ENCODE measurements at places on chromosomes 11 and 22.

DNA sequence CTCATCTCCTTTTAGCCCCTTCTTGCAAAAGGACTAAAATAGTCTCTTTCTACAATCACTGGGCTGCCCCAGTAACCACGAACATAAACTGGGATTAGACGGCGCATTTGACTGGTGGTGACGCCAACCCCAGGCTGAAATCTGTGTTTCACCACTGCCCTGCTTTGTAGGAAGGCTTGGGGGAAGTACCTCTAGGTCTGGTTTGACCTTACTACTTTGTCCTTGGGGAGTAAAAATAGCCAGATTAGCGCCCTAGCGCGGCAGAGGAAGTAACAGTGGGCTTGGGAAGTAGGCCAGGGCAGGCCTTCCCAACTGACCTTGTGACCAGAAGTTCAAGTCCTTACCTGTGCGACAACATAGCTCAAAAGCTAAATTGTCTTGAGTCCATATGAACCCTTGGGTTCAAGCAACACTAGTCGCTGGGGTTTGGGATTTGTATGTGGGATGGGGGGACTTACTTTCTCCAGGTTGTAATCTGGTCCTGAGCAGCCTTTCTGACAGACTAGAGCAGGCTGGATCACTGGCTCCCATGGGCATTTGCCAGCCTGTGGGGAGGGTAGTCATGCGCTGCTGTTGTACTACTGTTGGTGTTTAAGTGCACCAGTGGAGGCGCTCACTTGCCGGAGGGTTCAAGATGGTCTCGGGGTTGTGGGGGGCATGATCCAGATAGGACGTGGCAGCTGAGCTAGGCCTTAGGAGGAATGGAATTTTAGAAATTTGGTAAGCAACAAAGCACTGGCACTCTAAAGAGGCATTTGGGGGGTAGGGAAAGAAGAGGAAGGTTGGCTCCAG, 953 bp upstream of the PACS1 start:
- peak; percentile 33 for DNase-seq

DNA sequence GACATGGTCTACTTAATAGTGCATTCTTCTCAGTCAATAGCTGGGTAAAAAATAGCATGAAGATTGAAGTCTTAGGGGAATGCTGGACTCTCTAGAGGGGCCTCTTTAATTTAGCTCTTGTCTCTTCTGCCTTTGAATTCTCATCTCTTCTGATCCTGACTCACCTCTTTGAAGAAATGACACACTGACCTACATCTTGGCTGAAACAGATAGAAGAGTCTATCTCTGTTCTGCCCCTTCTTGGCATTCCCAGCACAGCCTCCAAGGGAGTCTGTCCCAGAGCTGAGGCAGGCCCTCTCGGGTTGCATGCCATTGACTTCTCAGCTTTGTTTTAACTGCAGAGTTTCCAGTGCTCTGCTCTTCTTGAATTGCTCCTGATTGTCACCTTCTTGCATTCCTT, 55.7 kb downstream of the PTPRJ start:
- no peak for DNase-seq

DNA sequence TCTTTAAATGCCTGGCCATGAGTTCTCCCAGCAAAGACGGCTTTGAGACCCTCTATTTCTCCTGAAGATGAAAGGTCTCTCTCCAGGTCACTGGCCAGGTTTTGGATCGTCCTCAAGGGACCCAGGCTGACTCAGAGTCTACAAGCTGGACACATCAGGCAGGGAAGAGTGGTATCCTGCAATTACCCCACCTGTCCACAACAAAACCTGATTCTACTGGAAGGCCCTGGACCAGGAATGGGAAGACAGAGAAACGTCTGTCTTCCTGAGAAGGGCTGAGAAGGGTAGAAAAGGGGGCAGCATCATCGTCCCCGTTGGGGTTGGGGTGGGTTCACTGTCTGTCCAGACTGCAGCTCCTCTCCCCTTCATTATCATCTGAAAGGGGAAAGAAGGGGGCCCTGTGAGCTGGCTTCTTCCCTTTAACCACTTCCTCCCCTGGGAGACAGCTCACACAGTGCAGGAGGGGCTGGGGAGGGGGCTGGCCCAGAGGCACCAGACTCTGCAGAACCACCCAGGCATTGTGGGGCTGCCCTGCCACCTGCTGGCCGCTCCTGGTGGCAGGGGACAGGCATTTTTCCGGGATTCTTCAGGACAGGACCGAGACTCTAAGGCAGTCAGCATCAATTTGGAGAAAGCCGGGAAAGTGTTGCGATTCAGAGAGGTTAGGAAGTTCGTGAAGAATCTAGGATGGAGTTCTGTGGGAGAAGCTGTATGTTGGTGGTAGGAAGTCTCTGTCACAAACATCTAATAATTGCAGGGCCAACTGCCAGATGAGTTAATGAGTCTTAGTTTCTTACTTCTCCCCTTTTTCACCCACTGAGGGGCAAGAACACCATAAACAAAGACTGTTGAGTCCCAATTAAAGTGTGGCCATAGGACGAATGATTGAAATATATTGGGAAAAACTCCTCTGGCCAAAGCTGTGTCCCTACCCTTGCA, 57.6 kb downstream of the SYN3 start:
- peak; percentile 7 for DNase-seq

DNA sequence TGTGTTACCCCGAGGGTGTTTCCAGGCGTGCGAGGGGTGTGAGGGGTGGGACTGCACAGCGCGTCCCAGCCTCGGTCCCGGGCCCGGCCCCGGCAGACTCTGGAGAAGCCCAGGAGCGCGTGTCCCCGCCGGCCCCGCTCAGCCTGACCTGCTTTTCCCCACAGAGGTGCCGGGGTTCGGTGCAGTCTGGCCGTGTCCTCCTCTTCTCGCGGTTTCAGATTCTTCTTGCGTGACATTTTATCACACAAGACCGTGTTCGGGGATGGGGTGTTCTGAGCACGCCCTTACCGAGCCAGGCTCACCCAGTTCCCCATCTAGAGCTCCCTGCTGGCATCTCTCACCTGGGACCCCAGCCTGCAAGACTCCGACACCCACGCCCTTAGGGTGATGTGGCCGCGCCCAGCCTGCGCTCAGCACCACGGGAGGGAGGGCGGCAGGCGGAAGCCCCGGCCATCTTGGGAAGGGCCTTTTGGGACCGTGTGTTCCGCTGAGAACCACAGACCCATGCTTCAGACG, 775.6 kb downstream of the BRD1 start:
- DNase-seq: peak; percentile 41

DNA sequence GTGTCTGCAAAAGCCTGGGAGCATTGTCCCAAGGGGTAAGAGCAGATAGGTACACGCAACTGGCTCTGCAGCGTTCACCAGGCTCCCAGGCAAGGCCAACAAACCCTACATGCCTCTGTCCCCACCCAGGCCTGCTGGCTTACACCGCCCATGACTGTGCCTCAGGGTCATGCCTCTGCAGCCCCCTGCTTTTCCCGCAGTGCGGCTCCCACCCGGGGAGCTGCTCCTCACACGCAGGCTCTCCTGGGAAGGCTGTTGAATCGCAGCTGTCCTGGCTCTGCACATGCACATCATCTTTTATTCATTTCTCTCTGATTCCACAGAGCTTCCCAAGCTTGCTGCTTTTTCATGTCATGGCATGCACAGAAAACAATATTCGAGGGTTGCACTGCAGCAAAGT, 29.2 kb upstream of the B3GAT1 start:
- DNase-seq: no peak

GRCh38 chr11:47248304-47248663, 330 bp downstream of the ACP2 start:
- peak; percentile 52 for DNase-seq

DNA sequence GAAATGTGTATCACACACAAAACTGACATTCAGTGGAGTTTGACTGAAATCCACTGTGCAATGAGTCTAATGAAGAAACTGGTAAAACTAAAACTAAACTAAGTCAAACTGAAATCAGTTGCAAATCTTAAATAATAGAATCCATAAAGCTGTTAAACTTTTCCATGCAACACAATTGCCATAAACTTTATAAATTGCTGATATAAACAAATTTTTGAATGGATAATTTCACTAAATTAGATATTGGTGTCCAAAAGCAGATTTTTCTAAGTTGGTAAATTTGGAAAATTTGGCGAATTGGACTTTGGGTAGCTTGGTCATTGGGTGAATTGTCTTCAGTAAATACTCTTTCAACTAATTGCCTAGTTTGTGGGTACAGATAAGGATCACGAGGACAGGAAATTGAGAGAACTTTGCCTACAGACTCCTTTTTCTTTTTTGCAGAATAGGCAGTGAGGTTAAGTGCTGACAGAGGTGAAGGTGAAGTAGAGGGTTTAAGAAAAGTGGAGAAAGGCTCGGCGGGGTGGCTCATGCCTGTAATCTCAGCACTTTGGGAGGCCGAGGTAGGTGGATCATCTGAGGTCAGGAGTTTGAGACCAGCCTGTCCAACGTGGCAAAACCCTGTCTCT, 12.8 kb downstream of the MRPL17 start:
- no peak for DNase-seq

DNA sequence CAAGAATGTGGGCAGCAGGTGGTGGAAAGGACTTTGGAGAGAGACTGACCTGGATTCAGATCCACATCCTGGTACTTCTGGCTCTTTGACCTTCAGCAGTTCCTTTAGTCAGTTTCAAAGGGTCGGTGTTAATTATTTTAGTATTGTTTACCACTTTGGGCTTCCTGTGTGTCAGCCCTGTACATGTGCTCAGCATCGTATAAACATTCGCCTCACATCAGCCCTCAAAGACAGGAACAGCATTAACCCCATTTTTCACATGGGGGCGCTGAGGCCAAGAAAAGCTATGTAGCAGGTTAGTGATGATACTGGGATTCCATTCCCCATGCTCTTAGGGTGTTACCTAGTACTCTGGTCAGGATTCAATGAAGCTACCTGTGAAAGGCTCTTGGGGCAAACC, 72.1 kb upstream of the YWHAH start:
- no peak for DNase-seq

DNA sequence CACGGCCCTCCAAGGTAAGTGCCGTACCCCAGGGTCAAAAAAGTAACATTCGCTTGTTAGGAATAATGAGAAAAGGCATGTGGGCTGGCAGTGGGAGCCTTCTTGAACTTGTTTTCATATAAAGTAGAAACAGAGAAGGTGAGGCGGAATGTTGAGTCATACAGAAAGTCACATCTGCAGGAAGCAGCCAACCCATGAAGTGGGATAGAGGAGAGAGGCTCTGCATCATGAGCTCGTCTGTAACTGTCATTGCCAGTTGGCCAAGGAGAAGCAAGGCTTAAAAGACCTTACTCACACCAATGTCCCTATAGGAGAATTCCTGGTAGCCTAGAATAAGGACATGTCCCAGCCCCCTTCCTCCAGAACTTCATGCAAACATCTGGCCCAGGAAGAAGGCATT, 253.3 kb downstream of the BUD13 start:
- DNase-seq: no peak

- DNase-seq: no peak
These were observed 4.9 kb downstream of the CADM1 start for GRCh38 chr11:115499241-115499799.

- no peak for DNase-seq
These were observed 129.1 kb downstream of the SNX19 start for GRCh38 chr11:130787092-130787616.

- DNase-seq: no peak
These were observed 102.3 kb downstream of the TP53I11 start for GRCh38 chr11:44848203-44848962.

DNA sequence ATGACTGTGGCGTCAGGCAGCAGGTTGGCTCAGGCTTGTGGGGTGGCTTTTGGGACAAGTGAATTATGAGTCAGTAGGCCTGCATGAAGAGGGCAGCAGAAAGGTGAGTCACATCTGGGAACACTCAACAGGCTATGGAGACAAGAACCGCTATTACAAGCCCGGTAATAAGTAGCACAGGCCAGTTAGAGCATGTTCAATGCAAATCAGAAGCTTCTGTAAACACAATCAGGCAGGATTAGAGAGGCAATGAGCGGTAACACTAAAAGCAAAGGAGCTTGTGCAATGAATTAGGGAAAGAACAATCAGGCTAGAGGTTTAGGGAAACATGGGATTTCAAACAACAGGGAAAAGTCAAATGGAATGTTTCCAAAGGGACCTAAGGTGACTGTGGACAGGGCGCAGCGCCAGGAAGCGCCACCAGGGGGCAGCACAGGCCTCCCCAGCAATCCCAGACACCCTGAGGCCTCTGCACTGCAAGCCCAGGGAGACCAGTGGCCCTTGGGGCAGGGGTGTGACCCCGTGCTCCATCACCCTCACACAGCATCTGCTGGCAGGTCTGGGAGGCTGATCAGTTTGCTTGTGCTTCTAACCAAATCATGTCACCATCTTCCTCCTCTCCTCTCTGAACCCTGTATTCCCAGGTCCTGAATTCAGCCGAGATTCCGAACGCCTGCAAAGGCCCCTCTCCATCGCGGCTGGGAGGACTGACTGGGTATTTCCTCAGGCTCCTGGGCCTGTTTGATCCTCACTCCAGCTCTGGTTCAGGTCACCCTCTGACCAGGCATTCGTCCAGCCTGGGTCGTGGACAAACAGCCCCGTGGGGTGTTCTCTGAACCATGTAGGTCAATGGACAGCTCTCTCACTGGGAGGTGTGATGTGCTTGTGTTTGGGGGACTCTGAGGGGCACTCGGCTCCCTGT, 50.0 kb downstream of the C11orf58 start:
- DNase-seq: peak; percentile 31

GRCh38 chr22:36977401-36977861, 41.8 kb downstream of the TST start:
- peak; percentile 59 for DNase-seq

DNA sequence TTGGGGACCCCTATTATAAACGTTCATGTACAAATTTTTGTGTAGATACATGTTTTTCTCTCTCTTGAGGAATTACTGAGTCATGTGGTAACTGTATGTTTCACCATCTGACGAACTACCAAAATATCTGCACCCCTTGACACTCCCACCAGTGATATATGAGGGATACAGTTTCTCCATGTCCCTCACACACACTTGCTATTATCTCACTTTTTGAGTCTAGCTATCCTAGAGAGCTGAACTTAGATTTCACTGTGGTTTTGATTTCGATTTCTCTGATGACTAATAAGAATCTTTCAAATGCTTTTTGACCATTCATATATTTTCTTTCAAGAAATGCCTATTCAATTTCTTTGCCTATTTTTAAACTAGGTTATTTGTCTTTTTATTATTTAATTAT, 200.2 kb downstream of the PGR start:
- DNase-seq: no peak

DNA sequence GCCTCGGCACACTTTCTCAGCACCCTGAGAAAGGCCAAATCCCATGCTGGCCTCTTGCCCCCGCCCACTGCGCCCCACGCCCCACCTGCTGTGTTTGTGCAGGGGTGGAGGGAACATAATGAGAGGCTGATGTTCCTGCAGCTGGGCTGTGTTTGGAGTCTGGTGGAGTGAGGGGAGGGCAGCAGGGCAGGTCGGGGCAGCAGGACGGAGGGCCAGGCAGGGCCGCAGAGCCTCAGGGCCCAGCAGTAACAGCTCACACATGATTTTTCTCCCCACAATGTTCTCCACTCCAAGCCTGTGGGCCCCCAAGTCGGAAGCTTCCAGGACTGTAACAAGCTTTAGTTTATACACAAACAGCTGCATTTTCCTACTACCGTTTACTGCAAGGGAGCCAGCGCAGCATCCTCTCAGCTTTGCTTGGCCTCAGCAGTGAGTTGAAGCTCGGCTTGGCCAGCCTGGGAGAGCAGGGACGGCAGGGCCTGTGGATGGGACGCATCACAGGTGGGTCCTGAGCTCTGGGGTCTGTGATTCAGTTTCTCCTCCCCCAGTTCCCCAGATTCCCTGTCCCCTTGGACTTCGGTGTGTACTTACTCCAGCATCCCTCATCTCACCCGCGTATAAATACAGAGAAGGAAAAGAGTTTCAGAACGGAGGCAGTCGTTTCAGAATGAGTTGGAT, 51.0 kb downstream of the RPUSD4 start:
- DNase-seq: no peak

All from SHP77 (cell line).